Fibroblast of lung (primary cell): ENCODE measurements at places on chromosomes 13 and 19. TPM values are rescaled to one million over a fixed set of nuclear protein-coding genes. Genes with fewer than 3 reads are reported as not detected.

The WBP4 gene
- total RNA-seq: 12.6 and 13.7 TPM in 2 replicates

The SHISA7 gene
- not detected in 2 replicates for total RNA-seq

The MCEMP1 gene
- not detected in 2 replicates for total RNA-seq

The RXFP2 gene
- total RNA-seq: not detected in 2 replicates

The CYP2B6 gene
- not detected in 2 replicates for total RNA-seq

The MISP3 gene
- total RNA-seq: 0.77 and 0.83 TPM in 2 replicates

The ZNF226 gene
- 17.5 and 30.7 TPM in 2 replicates for total RNA-seq

The PROZ gene
- total RNA-seq: not detected in 2 replicates

The KASH5 gene
- total RNA-seq: not detected in 2 replicates

The TSHZ3 gene
- 10.3 and 17.3 TPM in 2 replicates for total RNA-seq

The VRK3 gene
- total RNA-seq: 21.3 and 26.9 TPM in 2 replicates

The ZGLP1 gene
- total RNA-seq: 0.51 and 0.66 TPM in 2 replicates

The ZNF221 gene
- 8.5 and 15.2 TPM in 2 replicates for total RNA-seq

The FARP1 gene
- 21.6 and 50.9 TPM in 2 replicates for total RNA-seq
